Spleen (tissue), 13 donors: ENCODE measurements at places on chromosomes 1 and 21. TPM values are rescaled to one million over a fixed set of nuclear protein-coding genes. Genes with fewer than 3 reads are reported as not detected.
A peak's percentile ranks its signal among the peaks of the same experiment; 100 is the strongest.

GRCh38 chr1:67882196-67882958, 49.1 kb upstream of the GNG12 start:
- no peak for DNase-seq

DNA sequence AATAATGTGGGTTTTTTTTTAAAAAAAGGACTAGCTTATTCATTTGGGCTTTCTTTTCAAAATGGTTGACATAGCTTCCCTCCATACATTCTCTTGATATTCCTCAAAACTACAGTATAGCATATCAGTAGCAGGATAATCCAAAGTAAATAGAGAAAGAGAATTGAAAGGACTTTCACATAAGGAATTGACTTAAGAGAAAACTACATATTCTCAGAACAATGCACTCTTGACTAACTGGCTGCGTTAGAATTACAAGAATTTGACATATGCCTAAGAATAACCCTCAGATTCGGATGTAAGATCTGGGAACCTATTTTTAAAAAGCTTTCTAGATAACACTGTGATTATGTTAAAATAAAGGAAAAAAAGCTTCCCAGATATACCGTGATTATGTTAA, 3.1 kb downstream of the PRKAB2 start:
- DNase-seq, result no peak

DNA sequence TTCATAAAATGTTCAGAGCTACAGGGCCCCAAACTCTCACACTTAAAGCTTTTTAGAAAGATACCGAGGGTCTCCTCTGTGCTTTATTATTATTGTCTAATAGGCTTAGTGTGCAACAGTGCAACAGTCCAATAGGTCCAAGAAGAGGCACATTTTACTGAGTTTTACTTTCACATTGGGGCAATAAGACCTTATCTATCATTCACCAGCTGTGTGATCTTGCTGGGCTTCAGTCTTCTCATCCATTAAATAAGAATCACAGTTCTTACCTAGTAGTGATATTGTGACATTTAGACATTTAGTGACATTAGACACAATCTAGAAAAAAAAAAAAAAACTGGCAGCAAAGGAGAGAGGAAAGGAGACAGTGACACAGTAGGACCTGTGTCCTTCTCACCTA, 175.8 kb upstream of the NFIA start:
- no peak for DNase-seq

The SUMO3 gene
- 101 TPM for total RNA-seq

GRCh38 chr21:45328198-45329091, 40.8 kb upstream of the POFUT2 start:
- peak; percentile 71 for DNase-seq

- no peak for DNase-seq
These were observed 154.8 kb downstream of the SLC45A1 start for GRCh38 chr1:8472668-8473067.

- no peak for DNase-seq
These were observed 76.7 kb upstream of the CD1D start for GRCh38 chr1:158103861-158104522.

GRCh38 chr21:42989816-42990650, 15.7 kb downstream of the PKNOX1 start:
- DNase-seq, result no peak

GRCh38 chr1:228486596-228487335, 416 bp upstream of the RNF187 start:
- peak; percentile 96 for DNase-seq

DNA sequence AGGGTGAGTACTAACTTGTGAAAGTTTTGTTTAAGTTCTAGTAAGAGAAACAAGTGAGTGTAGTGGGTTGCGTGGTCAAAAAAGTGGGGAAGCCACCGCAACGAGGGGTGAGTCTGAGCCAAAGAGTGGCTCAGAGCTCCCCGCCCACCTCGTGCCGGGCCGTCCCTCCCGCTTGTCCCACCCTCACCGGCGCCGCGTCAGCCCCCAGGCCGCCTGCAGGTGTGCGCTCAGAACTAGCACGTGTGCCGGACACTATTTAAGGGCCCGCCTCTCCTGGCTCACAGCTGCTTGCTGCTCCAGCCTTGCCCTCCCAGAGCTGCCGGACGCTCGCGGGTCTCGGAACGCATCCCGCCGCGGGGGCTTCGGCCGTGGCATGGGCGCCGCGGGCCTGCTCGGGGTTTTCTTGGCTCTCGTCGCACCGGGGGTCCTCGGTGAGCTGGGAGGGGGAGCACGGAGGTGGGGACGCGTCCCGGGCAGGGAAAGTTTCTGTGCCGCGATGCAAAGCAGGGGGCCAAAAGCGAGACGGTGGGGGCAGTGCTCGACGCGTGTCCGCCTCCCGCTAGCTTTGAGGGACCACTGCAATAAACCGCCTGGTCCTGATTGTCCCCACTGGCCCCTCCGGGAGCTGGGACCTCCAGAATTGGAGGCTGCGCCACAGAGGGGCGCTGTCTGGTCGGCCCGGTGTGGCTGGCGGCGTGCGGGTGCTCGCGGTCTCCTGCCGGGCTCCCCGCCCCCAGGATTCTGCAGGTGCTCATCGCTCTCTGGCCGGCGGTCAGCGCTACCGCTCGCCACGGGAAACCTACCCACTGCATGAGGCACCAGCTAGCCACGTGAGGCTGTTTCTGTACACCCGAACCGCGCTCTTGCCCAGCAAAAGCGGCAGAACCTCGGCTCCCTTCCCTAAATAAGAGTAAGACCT, at the start of gene CR2:
CR2 (plus strand) TSS at position 283 of the 919 bp plus-strand sequence; CDS start at position 374, 91 bp downstream.
- DNase-seq, result peak; percentile 94

- no peak for DNase-seq
These were observed 8.3 kb upstream of the PADI1 start for GRCh38 chr1:17196496-17197185.

- no peak for DNase-seq
These were observed 34.0 kb downstream of the OPRD1 start for GRCh38 chr1:28845786-28846543.

The DNM3 gene
- 6.6 TPM for total RNA-seq

The GBP1 gene
- total RNA-seq, result 96.7 TPM

DNA sequence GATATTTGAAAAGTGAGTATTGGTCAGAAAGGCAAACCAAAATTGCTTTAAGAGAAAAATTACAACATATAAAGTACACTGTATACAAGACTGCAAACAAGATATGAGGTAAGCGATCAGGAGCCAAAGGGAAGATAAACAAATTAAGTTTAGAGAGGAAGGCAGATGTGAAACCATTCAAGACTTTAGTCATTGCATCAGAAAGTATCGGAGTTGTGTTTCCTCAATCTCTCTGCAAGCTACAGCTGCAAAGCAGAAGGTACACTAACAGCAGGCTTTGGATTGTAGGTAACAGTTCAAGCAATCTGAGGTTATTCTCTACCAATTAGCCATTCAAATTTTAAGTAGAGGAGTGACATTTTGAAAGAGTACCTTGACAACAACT, 21.3 kb upstream of the TLCD4 start:
- DNase-seq, result no peak

The SLFNL1 gene
- 0.64 TPM for total RNA-seq

The STIL gene
- 4.3 TPM for total RNA-seq

DNA sequence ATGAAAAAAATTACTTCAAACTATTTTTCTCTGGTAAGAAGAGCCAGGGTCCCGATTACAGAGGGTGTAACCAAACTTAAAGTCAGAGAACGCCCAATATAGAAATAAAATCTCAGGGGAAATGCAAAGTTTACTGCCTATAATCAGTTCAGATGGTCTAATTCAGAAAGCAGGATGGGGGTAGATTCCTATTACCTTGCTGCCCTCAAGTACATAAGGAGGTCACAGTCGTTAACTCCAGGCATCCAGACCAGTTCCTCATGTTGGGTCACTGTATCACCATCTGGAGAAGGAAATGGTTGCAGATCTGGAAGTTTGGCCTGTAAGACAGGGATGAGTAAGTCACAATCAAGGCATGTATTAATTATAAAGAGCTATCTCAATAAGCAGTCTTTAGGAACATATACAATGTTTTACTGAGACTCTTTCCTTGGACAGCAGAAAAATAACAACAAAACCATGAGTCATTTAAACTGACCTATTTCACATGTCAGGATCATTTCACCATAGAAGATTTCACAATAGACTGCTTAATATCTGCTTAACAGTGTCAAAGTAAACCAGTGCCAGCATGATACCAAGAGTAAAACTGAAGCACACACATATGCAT, 179.4 kb downstream of the SLC45A1 start:
- DNase-seq, result no peak

DNA sequence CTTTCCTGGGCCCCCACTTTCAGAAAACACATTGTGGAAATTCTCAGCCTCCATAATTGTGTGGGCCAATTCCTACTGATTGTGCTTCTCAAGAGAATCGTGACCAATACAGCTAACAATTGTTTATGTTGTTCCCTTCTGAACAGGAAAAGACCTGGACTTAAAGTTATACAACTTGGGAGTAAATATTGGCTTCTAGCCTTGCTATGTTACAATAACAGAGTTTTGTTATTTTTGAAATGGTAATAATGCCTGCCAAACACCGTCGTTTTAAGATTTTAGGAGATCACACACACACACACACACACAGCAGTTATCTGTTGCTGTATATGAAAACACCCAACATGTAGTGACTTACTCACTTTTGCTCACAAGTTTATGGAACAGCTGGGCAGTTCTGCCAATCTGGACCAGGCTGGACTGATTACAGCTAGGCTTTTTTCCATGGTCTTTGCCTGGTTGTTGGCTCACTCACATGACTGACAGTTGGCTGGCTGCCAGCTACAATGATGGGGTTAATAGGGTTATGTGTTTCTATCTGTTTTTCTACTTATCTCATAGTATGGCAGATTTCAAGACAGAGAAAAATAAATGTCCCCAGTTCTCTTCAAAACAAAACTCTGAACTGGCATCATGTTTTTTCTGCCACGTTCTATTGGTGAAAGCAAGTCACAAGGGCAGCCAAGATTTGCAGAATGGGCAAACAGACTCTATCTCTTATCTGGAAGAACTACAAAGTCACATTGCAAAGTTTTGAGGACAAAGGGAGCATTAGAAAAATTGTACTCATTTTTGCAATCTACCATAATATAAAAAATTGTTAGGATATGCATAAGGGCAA, 447.5 kb downstream of the NEGR1 start:
- no peak for DNase-seq

The KCNJ15 gene
- total RNA-seq, result 16.7 TPM

DNA sequence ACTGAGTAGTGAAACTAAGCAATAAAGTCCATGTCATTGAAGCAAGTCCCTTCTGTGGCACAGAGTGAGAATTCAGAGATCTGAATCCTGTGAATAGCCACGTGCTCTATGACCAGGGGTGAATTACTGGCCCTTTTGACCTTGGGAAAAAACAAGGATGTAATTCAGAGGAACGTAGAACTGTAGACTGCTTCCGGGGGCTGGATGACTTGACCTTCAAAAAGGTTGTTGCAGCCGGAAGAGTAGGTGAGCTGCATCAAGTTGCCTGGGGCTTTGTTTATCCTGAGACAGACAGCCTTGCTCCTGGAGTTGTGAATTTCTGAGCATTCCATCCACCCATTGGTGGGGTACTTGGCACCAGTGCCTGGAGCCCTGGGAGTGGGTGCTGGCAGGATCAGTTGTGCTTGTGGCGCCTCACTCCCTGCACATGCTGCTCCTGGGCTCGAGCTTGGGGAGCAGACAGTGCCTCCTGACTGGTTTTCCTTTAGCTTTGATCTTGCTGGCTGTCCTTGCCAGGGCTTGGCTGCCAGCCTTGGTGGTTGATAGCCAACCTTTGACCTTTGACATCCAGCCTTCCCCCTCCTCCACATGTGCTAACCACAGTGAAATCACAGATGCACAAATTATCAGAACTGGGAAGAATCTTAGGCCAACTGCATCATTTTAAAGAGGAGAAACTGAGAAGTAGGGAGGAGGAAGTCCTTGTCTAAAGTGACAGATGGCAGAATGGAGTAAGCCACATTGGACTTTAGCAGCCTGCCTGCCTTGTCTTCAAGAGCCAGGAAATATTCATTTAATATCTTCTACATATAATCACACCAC, 16.2 kb upstream of the MYOG start:
- no peak for DNase-seq

DNA sequence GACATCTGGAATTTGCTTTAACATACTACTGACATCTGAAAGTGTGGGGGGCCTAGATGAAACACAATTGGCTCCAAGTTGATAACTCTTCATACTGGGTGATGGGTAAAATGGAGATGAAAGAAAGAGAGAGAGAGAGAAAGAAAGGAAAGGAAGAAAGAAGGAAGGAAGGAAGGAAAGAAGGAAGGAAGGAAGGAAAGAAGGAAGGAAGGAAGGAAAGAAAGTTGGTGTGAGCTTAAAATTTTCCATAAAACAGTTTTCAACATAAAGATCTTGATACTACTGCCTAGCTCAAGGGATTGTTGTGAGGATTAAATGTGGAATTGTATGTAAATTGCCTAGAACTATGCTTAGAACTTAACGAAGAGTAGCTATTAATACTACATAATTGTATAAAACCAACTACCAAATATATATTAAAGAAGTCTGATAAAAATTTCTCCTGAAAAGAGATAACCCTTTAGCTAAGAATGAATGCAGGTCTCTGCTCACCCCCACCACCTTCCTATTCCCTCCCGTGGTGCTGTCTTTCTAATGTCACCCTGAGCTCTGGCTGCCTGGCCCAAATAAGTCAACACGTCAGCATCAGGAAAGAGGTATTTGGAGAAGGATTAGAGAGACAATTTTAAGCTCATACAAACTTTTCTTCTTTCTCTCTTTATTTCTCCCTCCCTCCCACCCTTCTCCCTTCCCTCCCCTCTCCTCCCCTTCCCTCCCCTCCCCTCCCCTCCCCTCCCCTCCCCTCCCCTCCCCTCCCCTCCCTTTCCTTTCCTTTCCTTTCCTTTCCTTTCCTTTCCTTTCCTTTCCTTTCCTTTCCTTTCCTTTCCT, 89.3 kb upstream of the SGIP1 start:
- DNase-seq, result no peak

- no peak for DNase-seq
These were observed 221.9 kb upstream of the DMRTA2 start for GRCh38 chr1:50645139-50645538.

DNA sequence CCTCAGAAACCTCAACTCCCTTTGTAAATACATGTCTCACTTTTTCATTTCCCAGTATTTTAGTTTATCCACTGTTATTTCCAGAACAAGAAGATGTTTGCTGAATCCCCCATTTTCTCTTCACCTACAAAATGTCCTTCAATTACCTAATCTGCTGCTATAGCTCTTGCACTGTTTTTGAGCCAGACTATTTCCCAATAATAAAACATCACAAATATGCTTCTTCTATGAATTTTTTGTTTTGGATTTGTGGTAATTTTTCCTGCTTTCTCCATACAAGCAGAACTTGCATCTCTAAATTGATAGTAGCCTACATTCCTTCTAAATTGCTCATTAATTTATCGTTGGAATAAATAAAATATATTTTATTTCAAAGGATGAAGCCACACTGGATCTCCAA, 199.6 kb upstream of the C1orf87 start:
- DNase-seq, result no peak

DNA sequence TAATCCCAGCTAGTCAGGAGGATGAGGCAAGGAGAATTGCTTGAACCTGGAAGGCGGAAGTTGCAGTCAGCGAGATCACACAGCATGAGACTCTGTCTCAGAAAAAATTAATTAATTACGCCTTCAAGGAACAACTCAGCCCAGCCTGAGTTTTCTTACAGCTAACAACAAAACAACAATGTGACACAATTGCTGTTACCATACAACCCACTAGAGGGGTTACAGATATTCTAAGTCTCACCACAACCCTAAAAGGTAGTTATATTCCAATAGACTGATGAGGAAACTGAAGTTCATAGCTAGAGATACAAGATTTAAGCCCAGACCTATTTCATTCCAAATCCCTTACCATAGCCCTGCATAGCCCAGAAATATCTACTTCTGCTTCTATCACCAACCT, 2.9 kb upstream of the LRRC8C start:
- no peak for DNase-seq

The CSF1 gene
- total RNA-seq, result 82.5 TPM
